Central memory CD8-positive, alpha-beta T cell (primary cell): ENCODE measurements at places on chromosomes 6 and 20.

DNA sequence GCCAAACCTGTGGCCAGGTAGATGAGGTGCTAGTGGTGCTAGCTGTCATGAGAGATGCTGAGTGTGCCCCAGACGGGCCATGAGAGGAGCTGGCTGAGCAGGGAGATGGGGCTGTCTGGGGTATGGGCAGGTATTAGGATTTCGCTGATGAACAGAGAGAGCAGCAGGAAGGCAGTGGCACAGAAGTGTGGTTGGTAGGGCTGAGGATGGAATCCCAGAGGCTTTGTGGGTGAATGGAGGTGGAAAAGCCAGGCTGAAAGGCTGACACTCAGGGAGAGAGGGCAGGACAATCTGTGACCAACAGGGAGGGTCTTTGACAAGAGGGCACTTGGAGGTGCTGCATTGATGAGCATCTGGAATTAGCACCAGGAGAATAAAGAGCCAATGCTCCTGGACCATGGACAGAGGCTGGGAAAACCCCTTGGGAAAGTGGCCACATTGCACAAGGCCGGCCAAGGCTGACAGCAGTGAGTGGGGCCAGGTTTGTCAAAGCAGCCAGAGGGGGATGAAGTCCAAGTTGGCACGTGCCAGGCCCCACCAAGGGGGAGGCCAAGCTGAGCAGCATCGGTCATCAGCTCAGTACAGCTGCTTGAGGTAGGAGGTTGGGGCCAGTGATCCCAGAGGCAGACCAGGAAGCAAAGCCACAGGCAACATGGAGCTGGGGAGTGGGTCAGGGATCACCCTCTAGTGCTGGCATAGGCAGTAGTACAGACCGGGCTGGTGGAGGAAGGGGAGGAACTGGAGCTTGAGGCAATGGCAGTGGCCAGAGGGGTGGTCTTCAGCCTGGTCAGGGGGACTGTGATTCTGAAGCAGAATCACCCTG is 19.7 kb upstream of the SGK2 start:
- DNase-seq = no peak

DNA sequence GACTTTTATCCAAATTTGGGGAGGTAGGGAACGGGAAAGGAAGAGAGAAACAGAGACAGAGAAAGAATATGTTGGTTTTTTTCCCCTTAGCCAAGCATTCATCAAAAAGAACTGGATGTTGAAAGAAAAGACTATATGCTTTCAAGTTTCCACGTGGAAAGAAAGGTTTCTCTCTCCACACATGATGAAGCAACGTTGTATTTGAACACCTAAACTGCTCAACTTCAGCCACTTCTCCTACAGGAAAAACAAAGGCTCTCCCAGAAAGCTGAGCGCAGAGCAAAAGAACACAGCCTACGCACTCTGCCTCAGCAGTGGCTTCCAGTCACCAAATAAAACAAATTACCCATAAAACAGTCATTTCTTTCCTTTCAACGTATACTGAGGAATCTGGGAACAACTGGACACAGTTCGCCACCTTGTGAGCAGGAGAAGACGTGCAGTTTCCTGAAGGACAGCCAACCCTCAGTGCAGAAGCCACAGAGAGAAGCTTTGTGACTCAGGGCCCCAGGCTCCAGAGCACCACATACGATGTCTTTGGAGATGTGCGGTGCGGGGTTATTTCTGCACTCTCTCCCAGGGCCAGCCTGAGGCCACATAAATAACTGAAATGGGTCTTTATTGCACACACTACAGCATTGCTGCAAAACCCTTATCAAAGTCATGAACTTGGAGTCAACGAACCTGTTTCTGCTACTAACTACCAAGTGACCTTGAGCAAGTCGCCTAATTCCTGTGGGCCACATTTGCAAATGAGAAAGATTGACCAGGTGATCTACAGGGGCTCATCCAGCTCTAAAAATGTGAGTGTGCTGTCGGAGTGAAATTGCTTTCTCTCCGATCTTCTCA is 10.1 kb downstream of the IL17F start:
- DNase-seq = no peak

- DNase-seq = no peak
Observed at GRCh38 chr20:19370076-19371075, 157.9 kb downstream of the SLC24A3 start.

DNA sequence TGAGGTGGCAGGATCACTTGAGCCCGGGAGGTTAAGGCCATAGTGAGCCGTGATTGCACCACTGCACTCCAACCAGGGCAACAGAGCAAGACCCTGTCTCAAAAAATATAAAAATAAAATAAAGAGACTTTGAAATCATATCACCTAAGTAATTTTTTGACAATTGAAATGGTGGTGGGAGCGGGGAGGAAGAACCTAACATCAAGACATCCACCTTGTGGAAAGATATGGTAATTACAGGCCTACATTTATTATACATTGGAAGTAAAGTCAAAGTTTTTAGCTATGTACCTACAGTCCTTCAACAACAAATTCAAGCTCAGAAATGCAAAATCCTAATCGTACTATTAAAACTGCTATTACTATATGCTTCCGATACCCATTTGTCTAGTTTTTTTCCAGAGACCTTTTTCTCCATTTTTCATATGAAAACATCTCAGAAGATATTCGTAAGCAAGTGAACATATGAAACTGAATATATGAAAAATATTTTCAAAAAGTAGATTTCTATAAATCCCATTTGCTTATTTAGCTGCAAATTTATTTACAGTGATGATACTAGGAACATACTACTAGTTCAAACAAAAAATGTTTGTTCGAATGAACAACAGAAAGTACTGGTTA is 83.3 kb downstream of the SYCP2 start:
- no peak for DNase-seq

DNA sequence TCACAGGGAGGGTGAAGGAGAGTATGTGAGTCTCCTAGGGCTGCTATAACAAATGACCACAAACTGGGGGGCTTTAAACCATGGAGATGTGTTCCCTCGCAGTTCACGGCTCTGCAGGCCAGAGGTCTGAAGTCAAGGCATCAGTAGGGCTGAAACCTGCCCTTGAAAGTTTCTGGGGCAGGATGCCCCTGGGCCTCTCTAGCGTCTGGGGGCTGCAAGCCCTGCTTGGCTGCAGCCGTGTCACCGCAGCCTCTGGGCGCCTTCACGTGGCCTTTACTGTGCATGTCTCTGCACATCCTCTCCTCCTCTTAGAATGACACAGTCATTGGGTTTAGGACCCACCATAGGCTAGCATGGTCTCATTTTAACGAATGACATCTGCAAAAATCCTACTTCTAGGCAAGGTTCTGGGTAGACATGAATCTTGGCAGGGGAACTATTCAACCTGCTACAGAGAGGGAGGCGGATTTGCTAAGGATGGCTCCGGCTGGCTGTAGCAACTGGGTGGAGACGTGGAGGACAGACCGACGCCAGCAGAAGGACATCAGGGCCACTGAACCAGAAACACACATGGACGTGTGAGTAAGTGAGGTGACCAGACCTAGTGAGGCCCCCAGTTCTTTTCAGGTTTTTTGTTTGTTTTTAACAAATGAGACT is 58.6 kb downstream of the PHACTR3 start:
- DNase-seq = no peak

DNA sequence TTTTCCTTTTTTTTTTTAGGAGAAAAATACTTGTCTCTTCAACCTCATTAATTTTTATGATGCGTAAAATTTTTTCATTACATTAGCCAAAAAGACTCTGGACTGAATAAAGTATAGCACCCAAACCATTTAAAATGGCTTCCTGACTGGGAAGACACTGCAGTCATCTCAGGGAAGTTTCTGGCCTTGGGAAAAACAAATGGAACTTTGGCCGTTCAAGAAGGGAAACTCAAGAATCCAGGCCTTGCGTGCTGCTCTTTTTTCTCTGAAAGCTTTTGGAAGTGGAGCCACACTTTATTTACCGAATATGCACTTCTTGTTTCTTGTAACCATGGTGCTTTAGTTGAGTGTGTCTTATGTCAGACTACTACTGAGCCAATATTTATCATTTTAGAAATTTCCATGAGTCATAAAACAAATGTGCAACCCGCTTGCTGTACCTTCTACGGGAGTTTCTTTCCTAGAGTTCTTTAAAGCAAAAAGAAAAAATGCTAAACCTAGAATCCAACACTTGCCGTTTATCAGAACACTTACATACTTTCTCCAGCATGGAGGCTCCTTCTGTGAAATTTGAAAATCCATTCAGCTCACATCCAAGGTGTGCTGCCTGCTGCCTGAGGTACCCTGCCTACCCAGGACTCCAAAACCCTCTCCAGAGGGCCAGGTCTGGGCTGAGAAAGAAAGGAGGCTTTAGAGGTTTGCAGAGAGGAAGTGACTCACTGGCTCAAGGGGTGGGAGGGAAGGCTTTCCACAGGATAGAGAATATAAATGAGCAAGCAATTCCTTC is 11.5 kb upstream of the DSTN start:
- DNase-seq = no peak

DNA sequence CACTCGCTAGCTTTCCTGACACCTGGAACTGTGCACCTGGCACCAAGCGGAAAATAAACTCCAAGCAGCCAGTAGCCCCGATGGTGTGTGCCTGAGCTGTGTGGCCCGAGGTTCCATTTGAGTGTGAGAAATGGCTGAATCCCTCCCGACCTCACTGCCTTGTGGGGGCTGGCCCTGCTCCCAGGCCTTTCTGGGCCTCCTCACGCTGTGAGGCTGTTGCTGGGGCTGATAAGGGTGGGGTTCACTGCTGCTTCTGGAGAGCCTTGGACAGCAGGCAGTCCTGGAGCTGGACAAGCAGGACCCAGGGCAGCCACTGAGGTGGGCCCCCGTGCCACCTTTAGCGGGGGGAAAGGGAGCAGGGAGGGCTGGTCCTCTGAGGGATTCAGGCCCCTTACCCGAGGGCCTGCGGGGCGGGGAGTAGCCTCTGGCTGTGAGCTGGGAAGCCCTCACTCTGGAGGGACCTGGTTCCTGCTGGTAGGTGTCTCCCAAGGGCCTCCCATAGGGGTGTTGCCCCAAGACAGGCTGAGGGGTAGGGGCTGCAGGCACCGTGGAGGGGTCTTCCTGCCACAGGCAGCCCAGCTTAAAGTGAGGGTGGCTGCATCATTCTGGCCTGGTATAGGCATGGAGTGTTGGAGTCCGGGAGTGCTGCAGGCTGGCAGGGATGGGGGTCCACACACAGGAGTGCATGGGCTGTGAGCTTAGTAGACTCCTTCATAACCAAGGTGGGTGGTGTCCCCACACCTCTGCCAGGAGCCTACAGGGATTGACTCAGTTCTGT is 1.7 kb downstream of the PPDPF start:
- DNase-seq = no peak
